ENCODE measurements at places on chromosomes 7 and 10.

DNA sequence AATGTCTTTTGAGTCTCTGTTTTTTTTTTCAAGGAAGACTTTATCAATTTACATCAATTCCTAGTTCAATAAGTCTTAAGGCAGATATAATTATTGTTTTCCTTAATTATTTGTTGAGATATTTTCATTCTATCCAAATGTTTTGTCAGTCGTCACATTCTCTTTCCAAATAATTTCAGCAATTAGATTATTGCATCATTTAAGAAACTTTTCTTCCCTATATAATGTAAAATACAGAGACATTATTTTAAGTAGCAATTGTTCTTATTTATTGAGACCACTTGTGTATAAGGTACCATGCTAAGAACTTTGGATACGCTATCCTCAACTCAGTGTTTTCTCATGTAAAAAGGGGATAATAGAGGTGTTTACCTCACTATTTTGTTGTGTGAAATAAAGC lies 38.1 kb upstream of the GNAT3 start:
- no peak for DNase-seq

DNA sequence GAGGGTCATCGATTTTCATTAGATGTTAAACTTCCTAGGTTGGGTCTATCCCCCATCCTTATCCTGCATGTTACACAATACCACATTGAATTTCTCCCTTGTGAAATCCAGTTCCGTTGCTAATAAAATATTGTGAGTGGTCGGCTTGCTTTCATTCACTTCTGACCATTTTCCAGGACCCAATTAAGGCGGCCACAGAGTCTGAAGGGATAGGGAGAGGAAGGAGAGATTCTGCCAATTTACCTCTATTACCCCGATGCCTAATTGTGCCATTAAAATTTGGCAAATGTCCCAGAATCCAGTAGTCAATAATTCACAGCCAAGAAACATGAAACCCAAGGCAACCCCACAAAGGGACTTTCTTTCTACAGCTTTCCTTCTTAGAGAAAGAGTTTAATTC lies 129.9 kb downstream of the IPMK start:
- no peak for DNase-seq

- DNase-seq, result no peak
These were observed 453.5 kb downstream of the AUTS2 start for GRCh38 chr7:70051726-70052125.

DNA sequence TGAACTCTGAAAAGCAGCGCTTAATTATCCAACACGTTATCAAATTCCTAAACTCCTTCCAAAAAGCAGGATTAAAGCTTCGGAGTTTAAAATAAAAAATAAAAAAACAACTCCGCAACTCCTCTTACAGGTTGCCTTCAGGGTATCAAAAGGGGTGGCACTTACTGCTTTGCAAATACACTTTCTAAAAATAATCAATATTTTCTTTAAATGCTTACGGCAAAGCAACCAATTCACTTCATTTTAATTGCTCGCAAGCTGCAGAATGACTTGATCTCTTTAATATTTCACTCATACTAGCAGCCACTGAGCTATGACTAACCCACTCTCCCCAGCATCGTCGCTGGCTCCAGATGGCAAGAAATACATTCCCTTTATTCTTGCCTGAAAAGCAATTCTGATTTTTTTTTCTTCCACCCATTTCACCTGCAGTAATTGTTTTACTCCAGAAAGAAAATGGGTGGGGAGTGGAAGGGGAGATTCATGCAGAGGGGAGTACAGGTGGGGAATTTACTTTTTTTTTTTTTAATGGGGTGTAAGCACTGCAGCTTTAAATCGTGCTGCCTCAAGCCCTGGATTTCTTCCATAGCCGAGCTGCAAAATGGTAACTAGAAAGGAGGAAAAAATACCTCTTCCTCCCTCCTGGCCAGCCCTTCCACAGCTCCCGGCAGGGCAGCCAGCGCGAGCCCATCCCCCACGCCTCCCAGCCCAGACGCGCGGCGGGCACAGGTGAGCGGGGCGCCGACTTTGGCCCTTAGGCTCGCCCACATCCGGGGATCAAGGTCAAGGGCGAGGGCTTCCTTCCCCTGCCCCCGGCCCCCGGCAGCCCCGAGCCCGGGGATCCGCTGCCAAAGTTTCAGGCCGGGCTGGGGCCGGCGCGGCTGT lies 54.2 kb upstream of the FHIP2A start:
- no peak for DNase-seq

GRCh38 chr10:78278058-78278404 lies 244.4 kb downstream of the RPS24 start:
- DNase-seq, result no peak

DNA sequence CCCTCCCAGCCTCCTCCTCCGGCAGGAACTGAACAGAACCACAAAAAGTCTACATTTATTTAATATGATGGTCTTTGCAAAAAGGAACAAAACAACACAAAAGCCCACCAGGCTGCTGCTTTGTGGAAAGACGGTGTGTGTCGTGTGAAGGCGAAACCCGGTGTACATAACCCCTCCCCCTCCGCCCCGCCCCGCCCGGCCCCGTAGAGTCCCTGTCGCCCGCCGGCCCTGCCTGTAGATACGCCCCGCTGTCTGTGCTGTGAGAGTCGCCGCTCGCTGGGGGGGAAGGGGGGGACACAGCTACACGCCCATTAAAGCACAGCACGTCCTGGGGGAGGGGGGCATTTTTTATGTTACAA lies 83.3 kb downstream of the PAX2 start:
- DNase-seq, result no peak

DNA sequence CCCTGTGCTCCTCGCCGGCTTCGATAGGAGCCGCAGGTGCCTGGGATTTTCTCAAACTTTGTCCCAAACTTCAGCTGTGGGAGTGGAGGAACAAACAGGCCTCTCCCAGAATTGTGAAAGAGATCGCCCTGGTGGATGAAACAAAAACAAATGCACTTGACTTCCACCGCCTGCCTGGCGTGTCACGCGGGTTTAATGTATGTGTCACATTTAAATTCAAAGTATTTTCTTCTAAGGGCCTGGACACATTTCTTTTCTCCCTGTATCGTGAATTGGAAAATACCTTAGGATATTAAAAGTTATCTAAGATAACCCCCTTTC lies 694 bp upstream of the WASL start:
- no peak for DNase-seq

- DNase-seq, result no peak
These were observed 58.3 kb downstream of the SEMA3C start for GRCh38 chr7:80860554-80860953.

DNA sequence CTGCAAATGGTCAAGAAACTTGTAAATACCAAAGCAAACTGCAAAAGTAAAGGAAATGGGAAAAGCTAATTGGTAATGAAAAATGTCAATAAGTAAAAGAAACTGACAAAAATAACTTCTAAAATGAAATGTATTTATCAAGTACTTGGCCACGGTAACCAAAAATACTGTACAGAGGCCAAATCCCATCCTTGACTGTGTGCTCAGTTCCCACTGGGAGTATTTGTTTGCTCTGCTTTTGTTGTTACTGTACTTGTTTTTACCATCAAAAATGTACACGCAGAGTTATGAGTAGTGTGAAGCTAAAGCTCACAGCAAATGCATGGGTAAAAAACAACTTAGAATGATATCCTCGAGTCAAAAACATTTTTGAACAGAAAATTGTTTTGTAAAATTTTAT lies 31.1 kb downstream of the ENKUR start:
- DNase-seq, result no peak

DNA sequence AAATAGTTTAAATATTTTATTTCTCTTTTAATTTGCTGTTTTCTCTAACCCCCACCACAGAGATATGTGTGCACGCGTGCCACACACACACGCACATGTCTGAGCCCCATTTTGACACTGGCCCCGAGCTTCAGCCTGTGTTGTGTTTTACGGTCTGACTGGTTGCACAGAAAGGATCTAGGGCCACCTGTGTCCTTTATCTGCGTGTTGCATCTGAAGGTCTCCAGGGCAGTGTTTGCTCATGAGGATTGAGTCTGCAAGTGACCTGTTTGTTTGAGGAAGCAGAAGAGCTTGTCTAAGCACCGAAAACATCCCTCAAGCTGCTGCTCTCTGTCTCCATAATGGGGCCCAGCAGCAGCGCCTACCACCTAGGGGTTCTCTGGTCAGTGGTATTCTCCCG lies 266.4 kb upstream of the LYZL1 start:
- no peak for DNase-seq

GRCh38 chr7:139203992-139204391 lies 27.0 kb upstream of the UBN2 start:
- DNase-seq, result no peak
